ENCODE measurements at places on chromosomes 16 and 17.
A peak's percentile ranks its signal among the peaks of the same experiment; 100 is the strongest.

- DNase-seq: no peak
Measured at GRCh38 chr17:57892146-57892819, 42.4 kb upstream of the MRPS23 start.

DNA sequence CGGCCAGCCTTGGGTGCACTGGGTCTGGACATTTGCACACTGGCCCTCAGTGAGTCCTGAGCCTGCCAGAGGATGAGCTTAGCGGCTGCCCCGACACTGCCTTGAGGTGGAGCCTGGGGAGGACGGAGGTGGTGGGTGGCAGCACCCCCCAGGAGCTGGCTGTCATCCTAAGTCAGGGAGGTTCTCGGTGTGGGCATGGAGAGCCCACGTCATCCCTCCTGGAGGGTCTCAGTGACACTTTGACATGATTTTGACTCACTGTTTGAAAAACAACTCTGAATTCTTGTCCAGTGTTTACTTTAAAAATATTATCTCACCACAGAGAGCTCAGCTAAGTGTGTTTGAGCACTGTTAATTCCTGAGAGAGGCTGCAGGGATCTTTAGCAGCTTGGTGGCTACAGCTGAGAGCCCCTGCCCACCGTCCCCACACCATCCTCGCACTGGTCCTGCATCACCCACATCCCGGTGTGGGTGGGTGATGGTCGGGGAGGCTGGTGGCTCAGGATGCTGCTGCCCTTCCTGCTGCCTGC is 63.1 kb downstream of the BANP start:
- no peak for DNase-seq

GRCh38 chr17:68047153-68047846 is 11.8 kb downstream of the KPNA2 start:
- no peak for DNase-seq

GRCh38 chr17:80082403-80083135 is 18.8 kb upstream of the GAA start:
- peak; percentile 12 for DNase-seq

- DNase-seq: no peak
Measured at GRCh38 chr17:46120078-46120477, 73.2 kb downstream of the KANSL1 start.

- DNase-seq: no peak
Measured at GRCh38 chr16:49061137-49061714, 220.4 kb downstream of the CBLN1 start.

- DNase-seq: no peak
Measured at GRCh38 chr17:74151551-74152315, 51.7 kb upstream of the RPL38 start.

- no peak for DNase-seq
Measured at GRCh38 chr16:73714976-73715375, 581.6 kb upstream of the PSMD7 start.

- no peak for DNase-seq
Measured at GRCh38 chr16:78221892-78222291, 122.4 kb downstream of the WWOX start.

- no peak for DNase-seq
Measured at GRCh38 chr16:400061-400591, 1.6 kb upstream of the DECR2 start.

GRCh38 chr17:47716375-47716774 is 16.7 kb upstream of the TBX21 start:
- DNase-seq: no peak

DNA sequence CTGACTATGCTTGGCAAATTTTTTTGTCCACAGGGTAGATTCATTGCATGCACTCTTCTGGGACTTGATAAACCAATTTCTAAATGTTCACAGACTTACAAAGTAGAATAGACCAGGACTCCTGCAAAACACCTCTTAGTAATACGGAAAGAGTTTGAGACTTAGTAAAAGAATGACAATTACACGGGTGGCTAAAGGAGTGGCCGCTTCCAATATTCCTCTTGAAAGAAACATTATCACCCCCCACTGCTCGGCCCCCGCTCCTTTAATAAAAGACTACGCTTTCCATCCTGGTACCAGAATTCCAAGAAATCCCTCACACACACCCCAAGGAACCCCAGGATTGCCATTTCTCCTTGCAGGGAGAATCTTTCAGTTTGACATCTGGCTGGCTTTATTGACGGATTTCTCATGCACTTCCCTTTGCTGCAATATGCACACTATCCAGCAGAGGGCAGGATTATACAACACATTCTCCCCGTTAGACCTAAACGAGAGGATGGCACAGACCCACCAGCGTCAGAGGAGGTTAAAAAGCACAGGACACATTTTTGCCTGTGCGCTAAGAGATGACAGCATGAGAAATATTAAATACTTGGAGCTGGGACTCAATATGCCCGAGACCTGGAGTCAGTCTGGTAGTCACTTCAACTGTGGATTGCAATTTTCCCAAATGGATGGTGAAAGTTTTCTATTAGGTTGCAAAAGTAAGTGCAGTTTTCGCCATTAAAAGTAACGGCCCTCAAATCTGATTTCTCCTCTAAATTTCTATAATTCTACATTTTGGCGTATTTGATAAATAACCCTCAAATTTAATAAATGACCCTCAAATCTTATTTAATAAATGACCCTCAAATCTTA is 46.6 kb upstream of the NUDT7 start:
- DNase-seq: peak; percentile 21

- no peak for DNase-seq
Measured at GRCh38 chr16:67555795-67556212, 6.5 kb upstream of the CTCF start.
